Occipital lobe (tissue), 3 donors: ENCODE measurements at places on chromosomes 4 and X.

DNA sequence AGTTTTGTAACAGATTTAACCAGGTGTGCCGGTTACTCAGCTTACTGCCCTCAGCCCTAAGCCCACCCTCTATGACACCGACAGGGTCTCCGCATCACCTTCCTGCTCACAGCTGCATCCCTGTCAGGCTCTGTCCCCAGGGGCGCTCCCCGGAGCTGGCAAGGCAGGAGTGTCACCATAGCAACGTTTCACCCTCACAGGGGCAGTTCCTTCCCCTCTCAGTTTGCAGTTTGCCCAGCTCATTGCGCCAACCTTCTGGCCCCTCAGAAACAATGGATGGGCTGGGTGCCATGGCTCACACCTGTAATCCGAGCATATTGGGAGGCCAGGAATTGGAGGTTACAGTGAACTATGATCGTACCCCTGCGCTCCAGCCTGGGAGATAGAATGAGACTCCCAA lies 42.6 kb downstream of the RGS12 start:
- no peak for DNase-seq

GRCh38 chr4:127829014-127829413 lies 46.9 kb downstream of the HSPA4L start:
- DNase-seq = no peak

GRCh38 chr4:1030559-1030958 lies 19.1 kb downstream of the FGFRL1 start:
- no peak for DNase-seq

GRCh38 chr4:20065952-20066351 lies 185.8 kb upstream of the SLIT2 start:
- DNase-seq = no peak

GRCh38 chr4:113646442-113646822 lies 115.1 kb downstream of the CAMK2D start:
- no peak for DNase-seq

- DNase-seq = no peak
Observed at GRCh38 chr4:164307262-164307661, 446.7 kb upstream of the SMIM31 start.

DNA sequence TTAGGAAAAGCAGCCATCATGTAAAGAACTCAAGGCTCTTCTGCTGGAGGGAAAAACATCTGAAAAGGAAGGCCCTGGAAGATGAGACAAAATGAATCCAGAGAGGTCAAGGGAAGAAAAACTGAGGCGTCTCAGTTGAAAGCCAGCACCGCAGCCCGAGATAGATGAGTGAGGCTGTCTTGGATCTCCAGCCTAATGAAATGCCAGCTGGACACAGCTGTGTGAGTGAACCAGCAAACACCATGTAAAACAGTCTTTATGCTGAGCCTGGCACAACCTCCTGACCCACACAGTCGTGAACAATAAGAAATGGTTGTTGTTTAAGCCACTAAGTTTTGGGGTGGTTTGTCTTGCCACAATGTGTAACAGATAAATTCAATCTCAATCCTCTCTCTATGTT lies 48.6 kb upstream of the RASL11B start:
- DNase-seq = no peak

DNA sequence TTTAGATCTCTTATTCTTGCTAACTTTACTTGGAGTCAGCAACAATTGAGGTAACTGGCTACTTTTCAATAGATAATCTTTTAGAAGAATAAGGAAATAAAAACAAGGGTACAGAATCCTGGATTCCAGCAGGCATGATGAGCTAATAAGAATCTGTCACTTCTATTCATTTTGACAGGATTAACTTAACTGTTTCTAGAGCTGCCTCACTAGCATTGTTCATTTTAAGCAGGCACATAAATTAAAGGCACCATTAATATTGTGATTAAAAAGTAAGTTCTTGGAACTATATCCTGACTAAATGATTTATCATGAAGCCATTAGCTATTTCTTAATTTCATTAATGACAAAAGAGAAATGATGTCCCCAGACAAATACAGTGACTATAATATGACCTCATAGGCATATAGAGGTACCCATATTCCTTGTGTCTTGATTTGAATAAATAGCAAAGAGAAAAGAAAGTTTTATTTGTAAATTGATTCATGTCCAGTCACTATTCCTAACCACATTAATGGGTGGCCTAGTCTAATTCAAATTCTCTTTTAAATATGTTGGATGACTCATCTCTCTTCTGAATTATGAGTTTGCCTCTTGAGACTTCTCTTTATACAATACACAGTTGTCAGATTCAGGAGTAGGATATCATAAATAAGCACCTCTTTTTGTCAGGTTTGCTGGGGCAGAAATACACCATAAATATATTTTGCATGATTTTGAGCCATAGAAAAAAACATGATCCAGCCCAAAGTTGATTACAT lies 343.0 kb downstream of the SLITRK2 start:
- no peak for DNase-seq

DNA sequence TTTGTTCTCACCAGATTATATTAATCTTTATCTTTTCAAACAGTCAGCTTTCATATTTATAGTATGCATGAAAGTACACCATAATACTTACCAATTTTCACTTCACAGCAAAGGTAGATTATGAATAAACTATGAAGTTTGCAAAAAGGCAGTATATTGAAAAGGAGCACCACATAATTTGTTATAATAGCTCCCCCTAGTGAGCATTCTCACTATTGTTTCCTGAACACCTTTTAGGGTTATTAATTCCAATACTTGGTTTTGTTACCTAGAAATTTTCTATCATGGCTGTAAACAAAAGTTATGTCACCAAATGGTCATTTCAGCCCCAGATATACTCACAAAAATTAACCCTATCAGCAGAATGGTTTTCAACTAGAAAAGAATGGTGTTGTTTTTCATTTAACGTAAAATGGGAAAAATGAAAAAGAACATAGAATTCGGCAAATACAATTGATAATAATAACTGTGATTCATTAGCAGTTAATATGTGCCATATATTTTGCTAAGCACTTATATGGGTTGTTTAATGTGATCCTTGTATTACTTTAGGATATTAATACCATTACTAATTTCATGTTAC lies 30.2 kb upstream of the NKX6-1 start:
- DNase-seq = no peak

DNA sequence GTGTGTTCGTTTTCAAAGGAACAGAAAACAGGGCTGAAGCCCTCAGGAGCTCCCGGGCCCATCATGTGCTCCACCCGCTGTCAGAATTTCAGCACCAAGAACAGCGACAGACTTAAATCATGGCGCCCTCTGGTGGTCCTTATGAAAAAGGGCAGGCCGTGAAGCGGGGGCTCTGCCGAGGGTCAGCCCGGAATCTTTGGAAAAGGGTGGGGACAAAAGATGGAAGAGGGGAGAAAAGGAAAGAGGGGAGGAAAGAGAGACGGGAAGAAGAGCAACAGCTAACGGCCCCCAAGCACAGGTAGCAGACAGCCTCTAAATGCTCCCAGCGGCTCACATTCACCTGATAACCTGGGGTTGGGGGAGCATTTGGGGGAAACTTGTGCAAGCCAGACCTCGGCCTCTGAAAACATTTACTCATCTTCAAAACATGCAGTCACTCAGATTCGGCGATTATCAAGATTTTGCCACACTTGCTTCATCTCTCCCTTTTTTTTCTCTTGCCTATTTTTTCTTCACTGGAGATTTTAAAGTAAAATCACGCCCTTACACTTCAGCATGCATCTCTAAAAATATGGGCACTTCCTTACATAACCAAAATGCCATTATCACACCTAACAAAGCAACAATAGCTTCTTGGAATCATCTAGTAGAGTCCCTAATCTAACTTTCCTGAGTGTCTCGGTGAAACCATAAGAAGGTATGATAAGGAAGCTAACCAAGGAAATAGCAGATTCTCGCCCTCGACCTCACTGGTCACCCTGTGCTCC lies 28.1 kb upstream of the MAN2B2 start:
- DNase-seq = no peak

DNA sequence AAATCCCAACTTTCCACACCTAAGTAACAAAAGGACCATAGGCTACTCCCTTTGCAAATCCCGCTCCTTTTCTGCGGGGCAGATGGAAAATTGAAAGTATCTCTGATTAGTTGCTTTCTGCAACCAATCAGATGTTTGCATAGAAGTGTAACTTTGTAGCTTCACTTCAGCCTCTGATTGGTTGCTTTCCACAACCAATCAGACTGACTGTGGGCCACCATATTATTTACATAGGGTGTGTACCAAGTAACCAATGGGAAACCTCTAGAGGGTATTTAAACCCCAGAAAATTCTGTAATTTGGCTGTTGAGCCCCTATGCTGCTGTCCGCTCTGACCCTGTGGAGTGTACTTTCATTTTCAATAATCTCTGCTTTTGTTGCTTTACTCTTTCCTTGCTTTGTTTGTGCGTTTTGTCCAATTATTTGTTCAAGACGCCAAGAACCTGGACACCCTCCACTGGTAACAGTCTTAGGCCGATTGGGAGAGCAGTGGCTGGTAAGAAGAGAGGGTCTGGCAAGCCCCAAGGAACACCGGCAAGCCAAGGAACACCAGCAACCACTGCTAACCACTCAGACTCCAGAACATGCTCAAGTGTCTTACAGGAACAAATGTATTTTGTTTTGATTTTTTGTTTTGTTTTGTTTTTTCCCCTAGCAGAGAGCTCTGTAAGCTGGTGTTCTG lies 125.5 kb upstream of the MAP3K15 start:
- DNase-seq = no peak

DNA sequence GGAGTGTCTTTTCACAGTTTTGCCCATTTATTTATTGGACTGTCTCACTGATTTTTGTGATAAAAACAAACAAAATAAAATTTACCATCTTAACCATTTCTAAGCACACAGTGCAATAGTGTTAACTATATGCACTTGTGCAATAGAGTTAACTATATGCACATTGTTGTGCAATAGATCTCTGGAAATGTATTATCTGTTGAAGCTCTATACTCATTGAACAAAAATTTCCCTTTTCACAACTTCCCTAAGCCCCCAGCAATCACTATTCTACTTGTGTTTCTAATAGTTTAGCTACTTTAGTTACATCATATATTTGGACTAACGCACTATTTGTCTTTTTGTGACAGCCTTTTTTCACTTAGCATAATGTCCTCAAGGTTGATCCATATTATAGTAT lies 59.7 kb upstream of the BEX4 start:
- DNase-seq = no peak

GRCh38 chr4:85393201-85393600 lies 81.7 kb upstream of the ARHGAP24 start:
- no peak for DNase-seq

- no peak for DNase-seq
Observed at GRCh38 chrX:96763608-96764007, 79.0 kb downstream of the DIAPH2 start.
